ENCODE measurements at places on chromosomes 13 and 19.

DNA sequence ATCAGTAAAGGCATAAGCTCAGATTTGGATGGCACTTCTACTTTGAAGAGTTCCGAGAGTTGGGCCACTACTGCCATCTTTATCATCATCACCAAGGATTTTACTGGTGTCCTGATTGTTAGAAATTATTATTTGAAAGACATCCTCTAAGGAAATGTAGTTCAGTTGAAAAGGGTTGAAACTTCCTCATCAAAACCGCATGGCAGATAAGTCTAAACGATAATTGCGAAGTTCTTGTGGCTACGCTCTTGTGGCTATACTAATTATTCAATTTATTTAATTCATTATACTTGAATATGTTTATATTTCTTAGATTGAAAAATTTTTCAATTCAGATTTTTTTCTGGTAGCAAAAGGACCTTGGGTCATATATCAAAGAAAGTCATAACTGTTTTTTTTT lies 22.4 kb downstream of the TNFRSF19 start:
- no peak for DNase-seq

DNA sequence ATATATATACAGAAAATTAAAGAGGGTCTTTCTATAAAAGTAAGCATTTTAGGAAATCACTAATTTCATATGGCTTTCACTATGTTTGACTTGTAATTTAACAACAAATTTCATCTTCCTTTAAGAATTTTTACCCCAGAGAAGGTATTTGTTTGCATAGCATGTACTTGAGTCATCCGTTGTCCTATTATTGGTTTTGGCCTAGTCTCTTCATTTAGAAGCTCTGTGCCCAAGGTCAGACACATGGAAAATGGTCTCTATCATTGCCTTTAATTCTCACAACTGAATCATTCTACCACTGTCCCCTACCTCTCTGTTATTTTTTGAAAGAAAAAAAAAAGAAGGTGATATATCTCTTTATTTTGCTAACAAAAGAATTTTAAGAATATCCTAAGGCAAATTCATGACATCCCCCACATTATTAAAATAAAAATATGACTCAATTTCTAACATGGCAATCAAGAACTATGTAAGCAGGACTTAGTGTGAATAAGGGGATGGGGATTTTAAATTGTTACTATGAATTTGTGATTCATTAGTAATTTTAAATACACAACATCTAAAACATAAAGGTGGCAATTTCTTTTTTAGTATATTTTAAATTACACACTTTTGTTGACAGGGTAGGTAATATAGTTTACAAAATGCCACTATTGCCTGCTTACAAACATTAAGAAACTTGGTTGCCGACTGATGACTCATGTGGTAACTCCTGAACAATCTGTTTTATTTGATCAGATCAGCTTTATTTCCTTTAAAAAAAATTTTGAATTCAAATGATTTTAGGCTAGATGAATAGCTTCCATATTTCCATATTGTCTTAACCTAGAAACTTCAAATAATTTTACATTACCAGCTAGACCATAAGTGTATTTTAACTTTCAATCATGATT lies 13.9 kb downstream of the SLITRK5 start:
- DNase-seq: no peak

DNA sequence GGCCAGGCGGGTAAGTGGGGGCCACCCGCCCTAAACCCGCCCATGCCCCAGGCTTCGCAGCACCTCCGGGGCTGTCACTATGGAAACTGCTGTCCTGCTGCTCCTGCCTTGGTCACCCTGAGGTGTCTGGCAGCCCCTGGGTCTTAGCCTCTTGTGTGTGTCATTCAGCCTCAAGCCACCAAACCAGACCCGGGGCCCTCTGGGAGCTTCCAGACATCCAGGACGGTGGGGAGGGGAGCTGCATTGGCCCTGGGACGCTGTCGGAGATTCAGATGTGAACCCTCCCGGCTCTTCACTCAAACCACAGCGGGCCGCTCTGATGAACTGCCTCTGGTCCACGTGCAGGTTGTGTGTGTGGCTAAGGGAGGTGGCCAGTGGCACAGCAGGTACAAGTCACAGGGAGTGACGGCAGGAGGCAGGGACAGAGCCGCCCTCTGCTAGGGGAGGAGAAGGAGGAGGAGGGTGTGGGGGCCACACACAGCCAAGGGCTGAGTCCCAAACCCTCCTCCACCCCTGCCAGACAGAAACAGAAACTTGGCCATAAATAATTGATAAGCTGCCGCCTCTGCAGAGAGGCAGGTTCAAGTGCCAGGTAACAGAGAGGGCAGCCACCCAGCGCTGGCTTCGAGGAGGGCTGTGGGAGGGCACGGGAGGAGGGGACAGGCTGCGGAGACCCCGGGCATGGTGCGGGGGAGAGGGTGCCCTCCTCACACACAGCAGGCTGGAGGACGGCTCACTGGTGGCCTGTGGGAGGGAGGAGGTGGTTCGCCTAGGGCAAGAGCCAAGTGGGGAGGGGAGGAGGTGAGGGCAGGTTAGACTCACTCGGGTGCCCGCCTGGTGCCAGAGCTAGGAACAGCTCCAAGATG lies 8.0 kb downstream of the NANOS3 start:
- no peak for DNase-seq

DNA sequence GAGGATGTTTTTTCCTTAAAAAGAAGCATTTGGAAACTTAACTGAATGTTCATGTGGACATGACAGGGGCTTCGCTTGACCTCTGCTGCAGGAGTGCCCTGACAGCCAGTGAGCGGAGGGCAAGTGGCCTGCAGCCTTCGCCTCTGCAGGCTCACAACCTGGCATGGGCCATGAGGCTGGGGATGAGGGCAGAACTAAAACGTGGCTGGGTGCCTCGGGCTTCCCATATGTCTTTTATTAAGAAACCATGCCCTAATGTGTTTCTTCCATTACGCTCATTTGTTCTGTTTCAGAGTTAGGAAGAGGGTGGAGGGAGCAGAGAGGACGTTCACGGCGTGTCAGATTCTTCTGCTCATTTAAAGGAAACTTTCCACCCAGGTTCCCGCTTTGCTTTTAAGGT lies 2.9 kb downstream of the ARHGEF7 start:
- no peak for DNase-seq

DNA sequence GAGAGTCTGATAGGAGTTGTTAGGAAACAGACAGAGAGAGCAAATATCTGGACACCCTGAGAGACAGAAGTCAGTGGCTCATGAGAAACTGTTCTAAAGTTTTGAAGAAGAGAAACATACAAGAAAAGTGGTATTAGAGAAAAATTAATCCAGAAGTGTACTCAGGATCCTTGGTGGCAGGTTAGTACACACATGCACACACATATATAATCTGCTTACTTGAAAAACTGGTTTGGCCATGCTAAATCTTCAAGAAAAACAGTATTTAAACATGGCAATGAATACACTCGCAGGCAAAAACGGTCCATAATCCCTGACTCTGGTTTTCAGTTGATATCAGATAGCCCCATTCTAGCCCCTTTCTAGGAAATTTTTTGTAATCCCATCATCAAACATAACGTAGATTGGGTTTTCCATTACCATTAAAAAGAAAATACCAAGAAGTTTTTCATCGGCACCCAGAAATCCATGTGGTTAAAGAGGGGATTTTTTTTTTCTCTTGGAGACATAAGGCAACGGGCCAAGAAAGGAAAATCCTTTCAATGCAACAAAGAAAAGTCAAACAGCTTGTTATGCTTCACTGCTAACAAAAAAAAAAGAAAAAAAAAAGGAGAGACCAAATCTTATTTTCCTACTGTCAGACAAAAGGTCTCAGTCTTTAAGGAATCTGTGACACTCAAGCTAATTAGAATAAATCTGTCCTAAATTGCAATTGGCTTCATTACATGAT lies 178.0 kb upstream of the MIR17HG start:
- DNase-seq: no peak

DNA sequence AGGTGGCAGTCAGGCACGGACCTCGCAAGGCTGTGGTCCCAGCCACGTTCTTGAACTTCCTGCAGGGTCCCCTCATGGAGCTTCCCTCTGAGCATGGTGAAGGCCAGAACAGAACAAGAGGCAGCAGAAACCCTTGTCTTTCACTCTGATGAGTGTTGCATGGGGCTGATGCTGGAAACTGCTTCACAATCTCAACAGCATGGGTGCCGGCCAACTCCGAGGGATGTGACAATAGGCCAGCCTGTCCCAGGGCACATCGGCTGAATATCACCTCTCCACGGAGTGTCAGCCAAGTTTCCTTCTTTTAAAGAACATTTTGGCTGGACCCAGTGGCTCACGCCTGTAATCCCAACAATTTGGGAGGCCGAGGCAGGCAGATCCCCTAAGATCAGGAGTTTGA lies 173.9 kb downstream of the FOXO1 start:
- DNase-seq: no peak

- DNase-seq: no peak
Observed at GRCh38 chr13:31946091-31946770, 85.3 kb upstream of the FRY start.

DNA sequence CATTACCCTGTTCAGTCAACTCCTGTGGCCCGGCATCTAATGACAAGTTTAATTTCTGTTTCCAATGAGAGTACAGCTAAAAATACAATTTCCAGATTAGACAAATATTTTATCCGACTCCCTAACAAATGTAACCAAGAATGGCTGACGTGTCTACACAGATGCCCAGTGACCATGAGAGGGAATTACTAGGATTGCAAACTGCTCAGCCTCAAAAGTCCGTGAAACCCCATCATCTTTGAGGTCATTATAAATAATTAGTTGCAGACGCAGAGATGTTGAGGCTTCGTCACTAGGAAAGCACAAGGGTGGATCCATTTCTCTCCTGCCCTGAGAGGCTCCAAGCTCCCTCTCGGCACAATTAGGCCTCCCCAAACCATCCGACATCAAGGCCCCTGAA lies 104.1 kb upstream of the ZNF507 start:
- no peak for DNase-seq

- DNase-seq: no peak
Observed at GRCh38 chr13:95741584-95742563, 64.9 kb downstream of the DNAJC3 start.

DNA sequence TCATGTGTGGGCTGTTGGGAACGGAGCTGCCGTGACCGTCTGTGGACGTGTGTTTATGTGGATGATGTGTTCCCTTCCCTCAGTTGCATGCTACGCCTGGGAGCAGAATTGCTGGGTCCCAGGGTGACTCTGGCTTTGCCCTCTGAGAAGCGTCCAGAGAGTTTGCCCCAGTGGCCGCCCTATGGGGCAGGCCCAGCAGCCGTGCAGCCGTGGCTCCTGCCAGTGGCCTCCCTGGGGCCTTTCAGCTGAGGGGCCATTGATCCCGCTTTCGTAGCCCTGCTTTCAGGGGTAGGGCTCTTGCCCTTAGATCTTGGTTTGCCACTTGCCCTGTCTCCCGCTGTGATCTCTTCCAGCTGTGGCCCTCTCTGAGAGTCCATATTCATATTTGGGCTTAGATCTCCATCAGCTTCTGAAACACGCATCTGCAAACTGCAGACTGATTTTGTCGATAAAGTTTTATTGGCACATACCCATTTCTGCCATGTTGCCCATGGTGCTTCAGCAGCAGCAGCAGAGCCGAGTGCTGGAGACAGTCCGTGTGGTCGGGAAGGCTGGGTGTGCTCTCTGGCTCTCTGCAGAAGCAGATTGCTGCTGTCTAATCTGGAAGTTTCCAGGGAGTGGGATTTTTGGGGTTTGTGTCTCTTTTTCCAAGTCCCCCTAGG lies 17.6 kb downstream of the GNA11 start:
- no peak for DNase-seq

GRCh38 chr13:32783067-32783466 lies 196.8 kb downstream of the PDS5B start:
- peak; percentile 50 for DNase-seq

DNA sequence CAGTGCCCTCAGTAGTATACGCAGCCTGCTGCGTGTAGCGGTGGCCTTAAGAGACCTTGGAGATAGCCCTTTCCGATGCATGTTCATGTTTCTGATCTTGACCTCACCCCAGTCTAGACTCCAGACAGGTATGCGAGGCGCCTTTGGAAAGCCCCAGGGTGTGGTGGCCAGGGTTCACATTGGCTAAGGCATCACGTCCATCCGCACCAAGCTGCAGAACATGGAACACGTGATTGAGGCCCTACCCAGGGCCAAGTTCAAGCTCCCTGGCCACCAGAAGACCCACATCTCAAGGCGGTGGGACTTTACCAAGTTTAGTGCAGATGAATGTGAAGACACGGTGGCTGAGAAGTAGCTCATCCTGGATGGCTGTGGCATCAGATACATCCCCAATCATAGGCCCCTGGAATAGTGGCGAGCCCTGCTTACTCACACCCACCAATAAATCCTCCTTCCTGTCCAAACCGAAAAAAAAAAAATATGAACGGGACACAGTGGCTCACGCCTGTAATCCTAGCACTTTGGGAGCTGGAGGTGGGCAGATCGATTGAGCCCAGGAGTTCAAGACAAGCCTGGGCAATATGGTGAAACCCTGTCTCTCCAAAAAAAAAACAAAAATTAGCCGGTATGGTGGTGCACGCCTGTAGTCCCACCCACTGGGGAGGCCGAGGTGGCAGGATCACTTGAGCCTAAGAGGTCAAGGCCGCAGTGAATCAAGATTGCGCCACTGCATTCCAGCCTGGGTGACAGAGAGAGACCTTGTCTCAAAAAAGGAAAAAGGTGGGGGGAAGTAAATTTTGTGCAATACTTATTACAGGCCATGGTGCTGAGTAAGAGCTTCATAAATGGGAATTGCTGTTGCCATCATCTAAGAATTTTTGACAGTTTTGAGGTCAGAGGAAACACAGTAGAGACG lies 12.4 kb upstream of the CBLC start:
- no peak for DNase-seq

- no peak for DNase-seq
Observed at GRCh38 chr19:10291554-10292205, 1.9 kb downstream of the ICAM5 start.

DNA sequence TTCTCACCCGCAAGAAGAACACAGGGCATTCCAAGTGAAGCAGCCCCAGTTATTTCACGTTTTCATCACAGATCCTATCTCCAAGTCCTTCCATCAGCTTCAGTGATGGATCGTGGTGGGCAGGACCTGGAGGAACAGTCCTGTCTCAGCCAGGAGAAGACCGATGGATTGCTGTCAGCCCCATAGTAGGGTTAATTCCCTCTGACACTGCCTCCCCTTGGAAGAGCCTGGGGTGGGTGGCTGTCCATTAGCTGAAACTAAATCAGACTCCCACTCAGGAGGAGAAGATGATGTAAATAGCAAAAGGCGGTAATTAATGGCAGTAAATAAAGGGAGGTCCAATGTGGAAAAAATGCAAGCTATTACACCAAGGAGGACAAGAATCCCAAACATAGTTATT lies 131.0 kb downstream of the TNFRSF19 start:
- DNase-seq: no peak

DNA sequence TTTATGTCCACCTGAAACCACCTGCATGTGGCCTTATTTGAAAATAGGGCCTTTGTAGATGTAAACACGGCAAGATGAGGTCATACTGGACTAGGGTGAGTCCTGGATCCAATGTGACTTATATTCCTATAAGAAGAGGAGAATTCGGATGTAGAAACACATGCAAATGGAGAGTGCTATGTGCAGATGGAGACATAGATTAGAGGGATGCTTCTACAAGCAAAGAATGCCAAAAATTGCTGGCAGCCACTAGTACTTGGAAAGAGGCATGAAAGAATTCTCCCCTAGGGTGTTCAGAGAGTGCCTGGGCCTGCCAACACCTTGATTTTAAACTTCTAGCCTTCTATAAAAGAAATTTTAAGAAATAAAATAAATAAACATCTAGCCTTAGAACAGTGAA lies 226.1 kb downstream of the RFC3 start:
- no peak for DNase-seq

Data from activated CD4-positive, alpha-beta T cell treated with anti-CD3 and anti-CD28 coated beads, Interleukin-10, Interleukin-2, amounts not matched to agents 100 ng/mL and 50 ng/mL, durations not matched to agents 16 hours and 8 hours (primary cell).